ENCODE measurements at places on chromosomes 2 and 18. TPM values are rescaled to one million over a fixed set of nuclear protein-coding genes. Genes with fewer than 3 reads are reported as not detected.
A peak's percentile ranks its signal among the peaks of the same experiment; 100 is the strongest.

DNA sequence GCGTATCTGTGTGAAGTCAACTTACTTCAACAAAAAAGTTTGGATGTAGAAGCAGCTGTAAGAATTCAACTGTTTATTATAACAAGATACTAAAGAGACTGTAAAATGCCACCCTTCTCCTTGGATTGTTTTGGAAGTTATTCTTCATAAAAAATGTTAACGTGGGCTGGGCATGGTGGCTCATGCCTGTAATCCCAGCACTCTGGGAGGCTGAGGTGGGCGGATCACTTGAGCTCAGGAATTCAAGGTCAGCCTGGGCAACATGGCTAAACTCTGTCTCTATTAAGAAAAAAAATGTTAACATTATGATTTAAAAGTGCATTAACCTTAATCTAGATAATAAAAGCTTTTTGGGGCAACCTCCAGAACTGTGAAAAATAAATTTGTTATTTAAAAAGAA, 7.7 kb downstream of the CIAO1 start:
- no peak overlapping the region for H3K27ac ChIP-seq
- H3K4me1 ChIP-seq = no peaks in the 10 kb centered on the region
- no peak overlapping the region for H3K4me3 ChIP-seq
- peaks cover 19% of the 10 kb centered on the region for H3K36me3 ChIP-seq

GRCh38 chr2:228987441-228988155, 283.5 kb downstream of the PID1 start:
- DNase-seq = no peak
- no peak overlapping the region for H3K4me3 ChIP-seq
- H3K27me3 ChIP-seq = no peaks in the 10 kb centered on the region
- H3K4me1 ChIP-seq = no peaks in the 10 kb centered on the region
- no peaks in the 10 kb centered on the region for H3K36me3 ChIP-seq

DNA sequence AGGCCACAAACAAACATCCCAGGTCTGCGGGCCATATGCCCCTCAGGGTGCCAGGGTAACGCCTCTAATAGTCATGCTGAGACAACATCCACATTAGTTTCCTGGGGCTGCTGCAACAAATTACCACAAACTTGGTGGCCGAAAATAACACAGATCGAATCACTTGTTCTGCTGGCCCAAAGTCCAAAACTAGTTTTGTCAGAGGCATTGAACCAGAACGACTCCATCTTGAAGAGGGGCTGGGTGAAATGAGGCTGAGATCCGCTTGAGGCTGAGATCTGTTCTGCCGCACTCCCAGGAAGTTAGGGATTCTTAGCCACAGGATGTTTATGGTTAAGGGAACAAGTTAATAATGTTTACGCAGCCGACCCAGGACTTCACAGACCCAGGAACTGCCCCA, 66.7 kb downstream of the COPS8 start:
- H3K27me3 ChIP-seq = no peaks in the 10 kb centered on the region
- no peak overlapping the region for H3K4me3 ChIP-seq
- no peaks in the 10 kb centered on the region for H3K4me1 ChIP-seq
- DNase-seq = no peak

GRCh38 chr2:197011801-197012641, 85.5 kb upstream of the PGAP1 start:
- H3K27ac ChIP-seq = no peak overlapping the region
- H3K4me1 ChIP-seq = no peaks in the 10 kb centered on the region
- no peak overlapping the region for H3K4me3 ChIP-seq
- H3K36me3 ChIP-seq = peaks cover 6% of the 10 kb centered on the region
- DNase-seq = no peak

The CPO gene
- total RNA-seq = 0.51 TPM

- H3K36me3 ChIP-seq = no peaks in the 10 kb centered on the region
- H3K4me1 ChIP-seq = no peaks in the 10 kb centered on the region
- H3K27ac ChIP-seq = no peak overlapping the region
- no peak for DNase-seq
Measured at GRCh38 chr2:106205488-106205887, 11.4 kb upstream of the UXS1 start.

DNA sequence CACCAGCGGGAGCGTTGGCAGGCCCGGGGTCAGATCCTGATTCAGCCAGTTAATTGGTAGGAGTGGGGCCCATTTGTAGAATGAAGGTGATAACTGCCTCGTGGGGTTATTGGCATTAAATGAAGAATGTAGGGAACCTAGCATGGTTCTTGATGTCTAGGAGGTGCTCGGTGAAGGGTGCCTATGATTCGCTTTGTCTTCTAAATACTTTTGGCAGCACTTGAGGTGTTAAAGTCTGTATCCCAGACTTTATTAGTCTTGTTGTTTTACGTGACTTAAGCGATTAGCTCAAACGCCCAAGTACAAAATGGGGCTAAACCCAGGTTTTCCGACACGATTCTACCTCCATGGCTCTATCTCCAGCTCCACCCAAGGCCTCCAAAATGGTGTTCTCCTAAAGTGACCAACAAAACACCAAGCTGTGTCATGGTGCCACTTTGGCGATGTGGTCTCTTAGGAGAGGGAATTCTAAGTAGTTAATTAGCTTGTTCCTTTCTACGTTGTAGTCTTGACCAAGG, 980 bp upstream of the PPP4R1 start:
- peak overlapping the region; percentile 100 for H3K4me3 ChIP-seq
- H3K27me3 ChIP-seq = no peaks in the 10 kb centered on the region
- no peak for DNase-seq
- no peaks in the 10 kb centered on the region for H3K36me3 ChIP-seq
- peaks cover 9% of the 10 kb centered on the region for H3K4me1 ChIP-seq
- H3K27ac ChIP-seq = peak overlapping the region; percentile 99

DNA sequence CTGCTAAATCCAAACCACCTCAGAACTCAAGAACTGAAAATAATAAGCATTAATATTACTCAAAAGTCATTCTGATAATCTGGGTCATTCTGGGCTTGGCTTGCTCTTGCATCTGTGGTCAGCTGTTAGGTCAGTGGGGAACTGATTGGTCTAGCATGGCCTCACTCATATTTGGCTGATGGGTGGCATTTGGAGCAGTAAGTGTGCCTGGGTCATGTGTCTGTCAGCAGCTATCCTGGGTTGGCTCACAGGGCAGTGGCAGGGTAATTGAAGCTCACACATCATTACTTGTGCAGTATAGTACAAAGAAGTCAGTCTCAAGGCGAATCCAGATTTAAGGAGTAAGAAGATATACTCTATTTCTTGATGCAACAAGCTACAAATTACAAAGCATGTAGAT, 9.6 kb downstream of the RPL37A start:
- no peak overlapping the region for H3K27ac ChIP-seq
- no peaks in the 10 kb centered on the region for H3K4me1 ChIP-seq

- H3K27me3 ChIP-seq = no peaks in the 10 kb centered on the region
- H3K4me1 ChIP-seq = no peaks in the 10 kb centered on the region
- no peaks in the 10 kb centered on the region for H3K36me3 ChIP-seq
- no peak for DNase-seq
Measured at GRCh38 chr2:222722327-222722946, 51.0 kb downstream of the MOGAT1 start.

GRCh38 chr18:25518716-25519053, 166.7 kb upstream of the ZNF521 start:
- no peaks in the 10 kb centered on the region for H3K4me1 ChIP-seq
- no peak overlapping the region for H3K27ac ChIP-seq
- H3K4me3 ChIP-seq = no peak overlapping the region
- no peaks in the 10 kb centered on the region for H3K36me3 ChIP-seq

DNA sequence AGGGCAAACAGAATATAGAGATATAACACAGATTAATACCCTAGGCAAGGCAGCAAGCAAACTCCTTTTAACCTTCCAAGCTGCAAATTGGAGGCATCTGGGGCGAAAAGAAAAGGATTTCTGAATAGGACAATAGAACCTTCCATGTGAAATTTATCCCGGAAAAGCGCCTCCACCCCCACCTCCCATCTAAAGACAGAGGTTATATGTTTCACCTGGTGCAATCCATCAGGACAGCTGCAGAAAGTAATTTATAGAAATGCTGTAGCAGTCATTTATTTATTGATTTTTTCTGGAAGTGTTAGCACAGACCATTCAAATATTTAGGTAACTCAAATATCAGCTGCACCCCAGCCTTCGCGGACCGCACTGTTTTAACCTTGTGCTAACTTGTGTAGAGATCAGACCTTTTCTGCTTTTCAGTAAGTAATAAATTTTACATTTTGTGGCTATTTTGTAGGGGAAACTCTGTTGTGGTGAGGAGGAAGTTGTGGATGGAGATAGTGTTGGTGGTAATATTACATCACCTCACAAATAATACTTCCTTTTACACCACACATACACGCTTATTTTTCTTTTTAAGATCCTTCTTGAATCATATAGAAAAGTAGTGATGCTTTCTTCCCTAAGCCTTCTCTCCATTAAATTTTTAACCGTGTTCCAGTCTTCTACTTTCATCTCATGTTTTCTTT, 919.3 kb upstream of the CDH2 start:
- DNase-seq = no peak
- H3K27ac ChIP-seq = no peak overlapping the region
- H3K4me1 ChIP-seq = no peaks in the 10 kb centered on the region
- no peaks in the 10 kb centered on the region for H3K27me3 ChIP-seq
- H3K36me3 ChIP-seq = no peaks in the 10 kb centered on the region

GRCh38 chr2:10977621-10978020, 65.9 kb downstream of the KCNF1 start:
- H3K4me3 ChIP-seq = no peak overlapping the region
- no peaks in the 10 kb centered on the region for H3K27me3 ChIP-seq
- DNase-seq = peak; percentile 44
- H3K36me3 ChIP-seq = no peaks in the 10 kb centered on the region
- H3K4me1 ChIP-seq = no peaks in the 10 kb centered on the region

GRCh38 chr18:62490967-62491695, 31.7 kb upstream of the ZCCHC2 start:
- H3K4me1 ChIP-seq = no peaks in the 10 kb centered on the region
- no peaks in the 10 kb centered on the region for H3K27me3 ChIP-seq
- DNase-seq = no peak
- H3K36me3 ChIP-seq = no peaks in the 10 kb centered on the region
- no peak overlapping the region for H3K27ac ChIP-seq
- H3K4me3 ChIP-seq = no peak overlapping the region

GRCh38 chr2:241852116-241852980, 6.3 kb downstream of the PDCD1 start:
- H3K36me3 ChIP-seq = no peaks in the 10 kb centered on the region
- H3K4me1 ChIP-seq = no peaks in the 10 kb centered on the region
- no peak overlapping the region for H3K4me3 ChIP-seq
- DNase-seq = peak; percentile 53

GRCh38 chr2:41782306-41783158, 265.3 kb upstream of the PKDCC start:
- no peaks in the 10 kb centered on the region for H3K27me3 ChIP-seq
- H3K4me1 ChIP-seq = peaks cover 2% of the 10 kb centered on the region
- H3K36me3 ChIP-seq = no peaks in the 10 kb centered on the region
- H3K27ac ChIP-seq = no peak overlapping the region
- DNase-seq = no peak

DNA sequence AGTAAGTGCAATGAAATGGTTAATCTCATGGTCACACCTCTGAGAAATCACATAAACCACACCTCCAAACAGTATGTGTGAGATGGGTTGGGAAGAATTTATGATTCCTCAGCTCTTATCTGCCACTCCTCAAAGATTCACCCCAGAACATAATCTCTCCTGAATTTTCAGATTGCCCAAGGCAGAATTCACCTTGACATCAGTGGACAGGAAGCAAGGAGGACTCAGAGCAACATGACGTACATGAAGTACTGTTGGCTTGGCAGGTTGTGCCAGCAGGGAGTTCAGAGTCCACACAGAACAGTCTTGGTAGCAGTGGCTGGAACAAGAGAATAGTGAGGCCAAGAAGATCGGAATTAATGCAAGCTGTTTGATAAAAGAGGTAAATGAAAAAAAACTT, 31.7 kb upstream of the CYBRD1 start:
- H3K36me3 ChIP-seq = no peaks in the 10 kb centered on the region
- no peak for DNase-seq
- no peaks in the 10 kb centered on the region for H3K4me1 ChIP-seq

GRCh38 chr2:143084462-143084861, 44.8 kb upstream of the ARHGAP15 start:
- no peak overlapping the region for H3K27ac ChIP-seq
- H3K4me1 ChIP-seq = no peaks in the 10 kb centered on the region
- no peaks in the 10 kb centered on the region for H3K27me3 ChIP-seq
- H3K36me3 ChIP-seq = no peaks in the 10 kb centered on the region
- H3K4me3 ChIP-seq = no peak overlapping the region

DNA sequence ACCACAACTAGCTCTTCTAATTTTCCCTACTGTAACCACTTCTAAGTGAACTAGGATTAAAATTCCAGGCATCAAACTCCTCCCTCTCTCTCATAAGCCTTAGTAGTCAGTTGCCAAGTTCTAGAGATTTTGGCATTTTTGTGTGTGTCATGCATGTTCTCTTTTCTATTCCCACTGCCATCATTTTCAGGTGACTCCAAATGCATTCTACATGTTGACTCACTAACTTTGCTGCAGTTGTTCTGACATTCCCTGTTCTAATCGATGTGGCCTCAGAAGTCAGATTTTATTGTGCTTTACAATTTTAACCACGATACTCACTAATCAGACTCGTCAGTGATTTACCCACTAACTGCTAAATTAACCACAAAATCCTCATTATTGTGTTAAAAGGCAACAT, 13.3 kb downstream of the DSC1 start:
- H3K27ac ChIP-seq = no peak overlapping the region
- H3K4me1 ChIP-seq = no peaks in the 10 kb centered on the region
- no peak overlapping the region for H3K4me3 ChIP-seq
- no peaks in the 10 kb centered on the region for H3K27me3 ChIP-seq
- DNase-seq = no peak

- no peak for DNase-seq
- no peaks in the 10 kb centered on the region for H3K27me3 ChIP-seq
- no peaks in the 10 kb centered on the region for H3K4me1 ChIP-seq
- H3K36me3 ChIP-seq = no peaks in the 10 kb centered on the region
- no peak overlapping the region for H3K4me3 ChIP-seq
Measured at GRCh38 chr2:196238836-196239380, 67.5 kb upstream of the STK17B start.

- no peak overlapping the region for H3K4me3 ChIP-seq
- no peaks in the 10 kb centered on the region for H3K27me3 ChIP-seq
- H3K27ac ChIP-seq = peak overlapping the region; percentile 85
- no peaks in the 10 kb centered on the region for H3K36me3 ChIP-seq
- H3K4me1 ChIP-seq = no peaks in the 10 kb centered on the region
Measured at GRCh38 chr2:174003720-174004695, 38.8 kb upstream of the SP3 start.

The ZC3H8 gene
- total RNA-seq = 10.6 TPM

The LAMA3 gene
- total RNA-seq = 29.0 TPM

DNA sequence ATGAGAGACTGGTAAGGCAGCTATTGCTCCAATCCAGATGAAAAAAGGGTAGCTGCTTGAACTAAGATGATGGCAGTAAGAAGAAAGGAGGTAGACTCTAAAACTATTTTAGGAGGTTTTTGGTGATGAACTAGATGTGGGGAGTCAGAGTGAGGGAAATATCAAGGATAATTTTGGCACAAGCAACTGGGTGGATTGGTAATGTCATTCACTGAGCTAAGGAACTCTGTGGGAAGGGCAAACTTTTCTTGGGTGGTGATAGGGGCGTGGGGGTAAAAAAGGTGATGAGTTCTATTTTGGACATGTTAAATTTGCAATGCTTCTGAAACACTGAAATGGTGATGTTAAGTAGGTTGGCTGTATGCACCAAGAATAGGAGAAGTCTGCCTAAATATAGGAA, 19.3 kb downstream of the PAIP2B start:
- no peaks in the 10 kb centered on the region for H3K4me1 ChIP-seq
- H3K36me3 ChIP-seq = no peaks in the 10 kb centered on the region
- no peak overlapping the region for H3K27ac ChIP-seq
- no peak for DNase-seq
- no peaks in the 10 kb centered on the region for H3K27me3 ChIP-seq
